ENCODE measurements at places on chromosomes 3 and 15. TPM values are rescaled to one million over a fixed set of nuclear protein-coding genes. Genes with fewer than 3 reads are reported as not detected.

DUOX2 gene
- total RNA-seq, result 0.04 TPM

BTLA gene
- total RNA-seq, result not detected

RLBP1 gene
- not detected for total RNA-seq

PTPRG gene
- total RNA-seq, result 3.2 TPM

ITIH1 gene
- total RNA-seq, result not detected

INSYN1 gene
- 2.0 TPM for total RNA-seq

RARB gene
- total RNA-seq, result 6.6 TPM

LMCD1 gene
- 75.6 TPM for total RNA-seq

BCL2A1 gene
- total RNA-seq, result 17.4 TPM

MOBP gene
- 0.02 TPM for total RNA-seq

RARRES1 gene
- 11.0 TPM for total RNA-seq

ISLR gene
- 0.41 TPM for total RNA-seq

NMNAT3 gene
- 1.2 TPM for total RNA-seq

FAM174B gene
- total RNA-seq, result 7.5 TPM

TBL1XR1 gene
- total RNA-seq, result 27.9 TPM
